ENCODE measurements at places on chromosomes 12 and 14. TPM values are rescaled to one million over a fixed set of nuclear protein-coding genes. Genes with fewer than 3 reads are reported as not detected.

MSRB3 gene
- total RNA-seq, result 19.1 TPM

LRRC10 gene
- total RNA-seq, result not detected

MMP19 gene
- 0.13 TPM for total RNA-seq

CLEC4D gene
- total RNA-seq, result not detected

GDF11 gene
- total RNA-seq, result 3.9 TPM

MDP1 gene
- 28.7 TPM for total RNA-seq

JPH4 gene
- not detected for total RNA-seq

TSPAN19 gene
- not detected for total RNA-seq

RIMBP2 gene
- not detected for total RNA-seq

TIGAR gene
- total RNA-seq, result 43.9 TPM

LBHD2 gene
- 0.18 TPM for total RNA-seq

CLEC1A gene
- total RNA-seq, result not detected

PYGL gene
- total RNA-seq, result 107 TPM

GNB3 gene
- 1.9 TPM for total RNA-seq

STON2 gene
- 0.66 TPM for total RNA-seq

LTB4R gene
- 8.6 TPM for total RNA-seq

SYT1 gene
- total RNA-seq, result 7.7 TPM

TFCP2 gene
- 16.3 TPM for total RNA-seq

ADCY6 gene
- 11.4 TPM for total RNA-seq

Data from A549 treated with DMSO at 1 μM for 4 hours (cell line).